AG20443 (cell line): ENCODE measurements at places on chromosomes 13 and 19.

DNA sequence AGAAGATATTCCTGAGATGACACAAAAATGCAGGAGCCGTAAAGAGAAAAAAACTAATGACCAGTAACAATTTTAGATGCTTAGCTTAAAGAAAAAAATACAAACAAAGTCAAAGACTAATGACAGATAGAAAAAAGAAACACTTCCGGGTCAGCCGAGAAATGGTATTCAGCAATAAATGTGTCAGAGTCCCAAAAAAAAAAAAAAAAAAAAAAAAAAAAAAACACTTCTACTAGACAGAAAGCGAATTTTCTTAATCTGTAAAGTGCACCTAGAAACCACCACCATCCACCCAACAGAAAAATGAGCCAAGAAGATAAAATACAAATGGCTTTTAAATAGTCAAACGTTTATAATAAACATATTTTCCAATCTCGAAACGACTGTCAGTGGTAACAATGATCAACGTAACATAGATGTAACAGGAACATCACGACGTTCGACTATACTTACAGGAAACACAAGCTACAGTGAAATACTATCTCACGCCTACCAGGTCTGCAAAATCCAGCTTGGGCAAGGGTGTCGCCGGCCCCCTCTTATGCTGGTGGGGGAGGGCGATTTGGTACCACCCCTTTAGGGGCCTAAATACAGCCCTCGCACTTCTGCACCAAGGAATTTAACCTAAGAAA lies 10.6 kb downstream of the ABHD17A start:
- DNase-seq = no peak

- DNase-seq = peak; percentile 52
These were observed 1436.9 kb downstream of the UQCRFS1 start for GRCh38 chr19:27776020-27776419.

DNA sequence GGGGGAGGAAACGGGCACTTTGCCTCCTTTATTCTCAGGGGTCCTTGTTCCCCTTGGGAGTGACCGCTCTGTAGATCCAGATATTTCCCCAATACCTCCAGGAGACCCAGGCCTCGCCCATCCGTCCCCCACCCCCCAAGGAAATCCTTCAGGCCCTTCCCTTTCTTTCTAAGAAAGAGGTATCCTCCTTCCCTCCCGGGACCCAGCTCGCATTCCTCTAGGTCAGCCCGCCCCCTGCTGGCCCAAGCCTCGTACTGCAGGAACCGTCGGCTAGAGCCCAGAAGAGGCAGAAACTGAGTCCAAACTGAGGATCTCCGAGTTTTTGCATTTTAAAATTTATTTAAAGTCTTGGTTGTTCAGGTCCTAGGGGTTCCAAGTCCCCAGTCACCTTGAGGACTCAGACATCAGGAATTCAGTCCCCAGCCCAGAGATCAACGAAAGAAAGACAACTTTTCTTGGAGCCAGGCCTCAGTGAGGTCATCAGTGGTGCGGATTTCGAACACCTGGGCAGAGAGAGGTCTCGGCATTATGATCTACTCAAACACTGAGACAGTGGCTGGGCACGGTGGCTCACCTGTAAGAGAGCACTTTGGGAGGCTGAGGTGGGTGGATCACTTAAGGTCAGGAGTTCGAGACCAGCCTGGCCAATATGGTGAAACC lies 7.5 kb upstream of the LRFN1 start:
- peak; percentile 90 for DNase-seq

- DNase-seq = no peak
These were observed 33.6 kb upstream of the FARP1 start for GRCh38 chr13:98109226-98109853.

DNA sequence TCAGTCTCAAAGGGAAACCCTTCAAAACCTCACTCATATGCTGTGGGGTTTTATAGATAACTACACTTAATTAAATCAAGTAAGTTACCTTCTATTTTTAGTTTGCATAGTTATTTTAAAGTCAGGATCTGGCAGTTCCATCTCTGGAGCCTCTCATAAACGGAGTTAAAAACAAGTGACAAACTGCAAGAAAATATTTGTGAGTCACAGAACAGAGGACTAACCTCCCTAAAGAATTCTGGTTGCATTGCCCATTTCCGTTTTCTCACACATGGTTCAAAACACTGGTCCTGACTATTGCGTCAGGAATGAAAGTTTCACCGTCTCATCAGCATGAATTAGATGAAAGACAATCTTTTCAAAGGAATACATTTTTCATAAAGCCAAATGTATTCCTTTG lies 10.6 kb downstream of the RXFP2 start:
- peak; percentile 77 for DNase-seq

- peak; percentile 23 for DNase-seq
These were observed 198.7 kb upstream of the SERP2 start for GRCh38 chr13:44174769-44175425.

GRCh38 chr19:45121827-45122345 lies 28.9 kb downstream of the PPP1R37 start:
- DNase-seq = no peak

DNA sequence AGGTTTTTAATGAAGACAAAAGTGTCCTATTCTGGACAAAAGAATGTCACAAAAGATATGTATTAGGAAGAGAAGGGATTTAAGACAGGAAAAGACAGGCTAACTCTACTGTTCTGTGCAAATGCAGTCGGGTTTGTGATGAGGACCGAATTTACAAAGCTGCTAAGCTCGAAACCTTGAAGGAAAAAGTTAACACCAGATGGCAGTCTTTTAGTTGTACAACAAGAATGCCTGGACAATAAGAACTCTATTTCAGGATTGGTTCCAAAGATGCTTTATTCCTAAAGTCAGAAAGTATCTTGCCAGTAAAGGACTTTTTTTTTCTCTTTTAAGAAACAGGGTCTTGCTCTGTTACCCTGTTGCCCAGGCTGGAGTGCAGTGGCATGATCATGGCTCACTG lies 51.1 kb downstream of the HS6ST3 start:
- no peak for DNase-seq

- no peak for DNase-seq
These were observed 152.8 kb upstream of the IRS2 start for GRCh38 chr13:109939180-109939579.

GRCh38 chr13:71785361-71785760 lies 81.6 kb downstream of the DACH1 start:
- no peak for DNase-seq

DNA sequence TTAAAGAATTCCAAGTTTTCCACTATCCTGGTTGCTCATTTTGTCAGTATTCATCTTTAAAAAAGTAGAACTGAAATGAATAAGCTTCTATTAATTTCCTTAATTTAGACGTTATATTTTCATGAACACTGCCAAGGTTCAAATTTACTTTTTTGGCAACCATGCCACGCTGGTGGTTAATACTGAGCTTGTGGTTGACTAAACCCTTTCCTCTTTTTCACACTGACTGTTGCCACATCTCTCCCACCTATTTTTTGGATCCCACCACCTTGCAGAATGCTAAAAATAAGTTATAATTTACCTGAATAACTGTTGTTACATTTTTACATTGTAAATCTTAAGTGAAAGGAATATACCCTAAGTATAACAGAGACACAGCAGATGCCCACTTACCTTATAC lies 45.0 kb downstream of the FLT3 start:
- no peak for DNase-seq
